Inflammatory macrophage treated with lipopolysaccharide for 4 hours (primary cell): ENCODE measurements at places on chromosomes 7 and 10.

GRCh38 chr10:29083096-29083495 lies 205.8 kb upstream of the LYZL1 start:
- DNase-seq: no peak

DNA sequence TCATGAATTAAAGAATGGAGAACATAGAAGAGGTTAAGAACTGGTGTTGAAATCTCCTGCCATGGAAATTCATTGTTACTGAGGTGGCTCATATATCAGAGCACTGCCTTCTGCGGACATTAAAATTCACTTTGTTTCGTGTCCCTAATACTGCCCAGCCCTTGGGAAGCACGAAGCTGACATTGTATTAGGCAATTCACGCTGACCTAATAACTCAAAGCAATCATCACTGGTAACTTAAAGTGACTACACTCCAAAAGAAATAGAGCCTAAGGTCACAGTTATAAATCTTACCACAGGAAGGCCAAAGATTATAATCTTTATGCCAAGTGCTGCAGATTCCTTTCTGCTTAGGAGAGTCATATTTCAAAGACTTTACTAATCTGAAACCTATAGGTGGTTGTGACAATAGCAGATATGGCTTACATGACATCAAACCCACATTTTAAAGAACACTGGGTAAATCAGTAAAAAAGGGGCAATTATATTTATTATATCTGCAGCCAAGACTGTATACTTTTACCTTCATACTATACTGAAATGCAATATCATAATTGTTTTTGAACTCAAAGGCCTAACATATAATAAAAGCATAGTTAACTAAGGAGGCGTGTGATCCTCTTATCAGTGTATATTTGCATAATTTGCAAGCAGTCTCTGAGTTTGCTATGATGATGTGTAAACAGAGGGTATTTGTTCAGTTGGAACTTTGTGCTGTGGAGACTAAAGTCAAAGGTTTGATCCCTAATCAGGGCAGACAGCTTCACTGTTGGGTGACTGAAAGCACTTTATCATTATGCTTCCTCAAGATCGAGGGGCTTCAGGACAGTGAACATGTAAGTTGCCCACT lies 51.9 kb upstream of the CAPZA2 start:
- peak; percentile 62 for DNase-seq

GRCh38 chr7:75688200-75689136 lies 50.3 kb downstream of the HIP1 start:
- DNase-seq: no peak

GRCh38 chr10:108749042-108749441 lies 1174.3 kb downstream of the XPNPEP1 start:
- no peak for DNase-seq

GRCh38 chr7:157630301-157630853 lies 293.6 kb downstream of the DNAJB6 start:
- no peak for DNase-seq

DNA sequence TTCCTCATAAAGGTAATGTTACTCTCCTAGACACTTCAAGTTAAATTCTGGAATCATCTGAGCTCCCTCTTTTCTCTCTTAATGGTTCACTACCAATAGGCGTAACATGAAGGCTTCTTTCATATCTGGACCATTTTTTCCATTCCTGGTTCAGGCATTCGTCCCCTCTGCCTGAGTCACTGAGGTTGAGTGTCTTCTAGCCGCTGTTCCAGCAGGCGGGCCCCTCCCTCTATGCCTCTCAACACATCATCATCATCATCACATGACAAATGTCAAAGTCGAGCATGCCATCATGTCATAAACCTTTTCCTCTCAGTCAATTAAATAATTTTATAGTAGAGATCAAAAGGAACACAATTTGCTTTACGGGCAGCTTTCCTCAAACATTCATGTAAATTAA lies 168.9 kb upstream of the ASAH2 start:
- DNase-seq: no peak

DNA sequence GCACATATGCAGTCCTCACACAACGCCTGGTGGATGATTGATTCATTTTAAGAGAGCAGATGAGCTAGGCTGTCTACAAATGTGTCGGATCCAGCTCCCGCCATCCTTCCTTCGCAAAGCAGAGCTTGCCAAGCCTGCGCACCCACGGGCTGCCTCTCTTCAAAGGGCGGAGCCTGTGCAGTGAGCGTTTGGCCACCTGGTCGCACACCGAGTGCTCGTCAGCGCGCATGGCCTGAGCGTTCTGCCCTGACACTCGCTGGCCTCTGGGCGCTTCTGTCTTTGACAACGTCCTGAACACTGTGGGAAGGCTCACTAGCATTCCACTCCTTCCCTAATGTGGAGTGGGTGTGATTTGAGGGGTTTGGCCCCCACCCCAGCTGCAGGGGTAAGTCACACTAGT lies 47.1 kb upstream of the TMEM72 start:
- DNase-seq: no peak

GRCh38 chr7:151727579-151728285 lies 149.2 kb downstream of the PRKAG2 start:
- peak; percentile 87 for DNase-seq

DNA sequence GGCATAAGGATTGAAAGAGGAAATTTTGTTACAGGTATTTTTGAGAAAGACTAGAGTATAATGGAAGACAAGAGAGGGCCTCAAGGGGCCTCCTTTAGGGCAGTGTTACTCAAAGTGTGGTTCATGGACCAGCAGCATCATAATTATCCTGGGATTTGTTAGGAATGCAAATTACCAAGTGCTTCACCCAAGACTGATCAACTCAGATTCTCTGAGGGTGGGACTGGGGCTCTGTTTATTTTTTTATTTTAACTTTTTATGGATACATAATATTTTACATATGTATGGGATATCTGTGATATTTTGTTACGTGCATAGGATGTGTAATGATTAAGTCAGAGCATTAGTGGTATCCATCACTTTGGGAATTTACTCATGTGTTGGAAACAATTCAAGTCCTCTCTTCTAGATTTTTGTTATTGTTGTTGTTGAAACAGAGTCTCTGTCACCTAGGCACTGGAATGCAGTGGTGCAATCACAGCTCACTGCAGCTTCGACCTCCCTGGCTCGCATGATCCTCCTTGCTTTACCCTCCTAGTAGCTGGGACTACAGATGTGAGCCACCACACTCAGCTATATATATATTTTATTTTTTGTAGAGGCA lies 2.2 kb upstream of the KCTD7 start:
- DNase-seq: no peak

DNA sequence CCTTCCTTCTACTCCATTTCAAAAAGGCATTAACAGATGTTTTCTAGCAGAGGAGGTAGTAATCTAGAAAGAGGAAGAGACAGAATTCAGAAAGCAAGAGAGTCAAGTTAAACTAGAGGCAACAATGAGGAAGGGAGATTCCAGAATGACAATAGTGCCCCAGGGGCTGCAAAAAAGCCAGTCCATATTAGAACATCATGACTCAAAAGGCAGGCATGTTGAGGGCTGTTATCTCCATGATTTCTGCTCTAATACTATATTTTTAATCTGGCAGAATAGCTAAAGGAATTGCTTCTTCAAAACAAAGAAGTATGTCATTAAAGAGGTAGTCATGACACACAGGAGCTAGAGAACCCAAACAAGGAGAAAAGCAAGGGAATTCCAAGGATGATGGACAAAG lies 599.6 kb downstream of the INHBA start:
- DNase-seq: peak; percentile 88

GRCh38 chr7:537911-538634 lies 18.4 kb upstream of the PDGFA start:
- DNase-seq: no peak

GRCh38 chr7:83455612-83456011 lies 193.3 kb downstream of the SEMA3E start:
- DNase-seq: no peak

DNA sequence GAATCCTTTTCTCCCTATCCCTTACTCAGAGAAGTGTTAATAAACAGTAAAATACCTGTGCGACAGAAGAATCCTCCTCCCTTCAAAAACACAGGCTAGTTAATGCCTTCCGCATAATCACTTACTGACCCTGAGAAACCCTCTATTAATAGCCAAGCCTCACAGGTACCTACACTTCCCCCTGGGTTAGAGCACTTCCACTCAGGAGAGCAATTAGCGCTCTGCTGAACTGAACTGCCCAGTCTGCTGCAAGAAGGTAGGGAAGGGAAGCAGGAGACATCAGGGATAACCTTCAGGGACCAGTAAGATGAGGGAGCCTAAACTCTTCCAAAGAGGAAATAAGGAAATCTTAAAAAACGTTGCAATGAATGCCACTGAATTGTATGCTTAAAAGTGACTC lies 39.6 kb downstream of the KIAA1549 start:
- no peak for DNase-seq

DNA sequence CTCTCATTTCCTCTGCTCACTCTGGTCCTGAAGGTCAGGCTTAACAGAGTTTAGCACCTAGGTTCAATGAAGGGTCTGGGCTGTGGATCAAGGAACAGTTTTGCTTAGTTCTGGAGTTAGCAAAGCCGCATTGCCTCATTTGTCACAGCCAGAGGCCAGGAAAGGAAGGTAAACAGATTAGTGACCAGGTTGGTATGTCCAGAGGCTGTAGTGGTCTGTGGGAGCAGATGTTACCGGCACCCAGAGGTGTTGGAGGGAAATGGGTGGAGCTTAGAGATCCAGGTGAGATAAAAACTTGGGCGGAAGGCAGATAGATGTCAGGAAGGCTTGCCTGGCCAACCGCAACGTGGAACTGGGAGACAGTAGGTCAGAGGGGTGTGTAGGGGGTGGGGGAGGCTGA lies 36.6 kb upstream of the ZMIZ2 start:
- no peak for DNase-seq

DNA sequence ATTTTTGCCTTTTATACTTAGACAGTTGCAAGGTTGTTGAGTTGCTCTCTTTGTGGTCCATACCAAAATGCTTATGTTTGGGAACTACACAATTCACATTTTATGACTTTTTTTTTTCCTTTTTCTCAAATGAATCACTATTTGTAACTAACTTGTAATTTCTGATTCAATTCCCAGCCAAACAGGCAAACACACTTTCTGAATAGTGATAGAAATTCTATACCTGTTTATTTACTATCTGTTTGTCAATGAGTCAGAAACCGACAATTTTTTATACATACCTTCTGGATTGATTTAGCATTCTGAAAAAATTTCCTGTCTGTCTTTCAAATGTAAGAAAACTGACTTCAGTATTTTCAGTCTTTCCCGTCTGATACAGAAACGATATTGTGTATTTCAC lies 69.1 kb downstream of the MBL2 start:
- DNase-seq: no peak

DNA sequence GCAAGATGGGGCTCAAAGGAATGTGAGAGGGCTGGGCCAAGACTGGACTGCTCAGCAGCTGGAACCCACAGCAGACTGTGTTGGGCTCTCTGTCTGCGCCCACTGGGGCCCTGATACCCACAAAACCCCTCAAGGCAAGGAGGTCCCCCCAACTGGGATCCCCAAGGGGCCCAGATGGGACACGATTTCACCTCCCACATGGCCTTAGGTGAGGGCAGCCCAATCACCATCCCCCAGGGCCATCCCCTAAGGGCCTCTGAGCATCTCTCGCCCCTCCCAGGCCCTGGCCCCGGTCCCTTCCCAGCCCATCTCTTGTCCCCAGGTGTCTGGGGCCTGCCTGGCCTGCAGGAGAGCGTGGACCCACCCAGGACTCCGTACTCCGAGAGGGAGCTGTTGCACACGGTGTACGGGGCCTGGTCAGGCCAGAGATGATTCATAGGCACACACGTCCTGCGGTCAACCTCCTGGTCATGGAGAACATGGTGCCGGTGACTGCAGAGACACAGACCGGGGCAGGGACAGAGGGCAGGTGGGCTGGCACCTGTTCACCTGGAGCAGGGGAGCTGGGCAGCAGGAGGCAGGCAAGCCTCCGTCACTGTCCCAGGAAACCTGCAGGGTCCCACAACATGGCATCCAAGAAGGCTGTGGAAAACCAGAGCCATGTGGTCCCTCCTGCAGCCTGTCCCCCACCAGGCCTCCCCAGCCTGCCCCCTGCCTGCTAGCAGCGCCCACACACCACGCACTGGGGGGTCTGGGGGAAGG lies 21.6 kb downstream of the OGDHL start:
- no peak for DNase-seq

GRCh38 chr10:123496996-123497660 lies 169.0 kb upstream of the GPR26 start:
- DNase-seq: no peak

GRCh38 chr7:136685501-136686173 lies 182.8 kb upstream of the CHRM2 start:
- DNase-seq: no peak

DNA sequence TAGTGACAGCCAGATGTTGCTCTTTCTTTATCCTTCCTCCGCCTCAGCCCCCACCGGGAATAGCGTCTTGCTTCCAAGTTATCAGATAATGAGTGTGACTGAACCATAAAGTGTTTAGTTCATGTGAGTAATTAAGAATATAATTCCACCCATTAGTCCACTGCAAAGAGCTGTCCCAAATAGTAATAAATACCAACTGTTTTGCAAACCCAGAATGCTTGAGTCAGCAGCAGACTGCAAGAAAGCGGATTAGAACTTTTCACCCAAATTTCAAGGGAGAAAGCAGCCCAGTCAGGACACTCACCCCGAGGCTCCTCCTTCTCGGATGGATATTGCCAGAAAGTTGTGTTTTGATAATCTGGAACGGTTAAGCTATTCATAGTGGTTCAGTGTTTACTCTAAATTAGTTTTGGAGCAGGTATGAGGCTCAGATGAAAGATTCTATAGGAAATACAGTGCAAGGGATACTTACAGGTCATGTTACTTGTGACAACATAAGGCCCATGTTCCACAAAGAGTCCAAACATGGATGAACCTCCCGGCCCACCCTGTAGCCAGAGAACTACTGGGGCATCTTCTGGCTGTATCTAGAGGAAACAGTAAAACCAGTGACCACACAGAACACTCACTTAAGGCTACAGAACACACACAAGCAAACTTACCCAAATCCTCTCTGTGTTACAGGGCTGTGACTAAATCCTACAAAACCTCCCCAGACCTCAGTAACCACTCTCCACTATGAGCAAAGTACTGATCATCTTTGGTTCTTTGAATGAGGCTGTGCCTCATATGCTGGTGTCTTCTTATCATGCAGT lies 50.5 kb downstream of the CPVL start:
- DNase-seq: no peak

- peak; percentile 67 for DNase-seq
Measured at GRCh38 chr10:11949152-11949551, 93.5 kb downstream of the UPF2 start.

GRCh38 chr7:25495342-25496250 lies 267.3 kb upstream of the NPVF start:
- no peak for DNase-seq

DNA sequence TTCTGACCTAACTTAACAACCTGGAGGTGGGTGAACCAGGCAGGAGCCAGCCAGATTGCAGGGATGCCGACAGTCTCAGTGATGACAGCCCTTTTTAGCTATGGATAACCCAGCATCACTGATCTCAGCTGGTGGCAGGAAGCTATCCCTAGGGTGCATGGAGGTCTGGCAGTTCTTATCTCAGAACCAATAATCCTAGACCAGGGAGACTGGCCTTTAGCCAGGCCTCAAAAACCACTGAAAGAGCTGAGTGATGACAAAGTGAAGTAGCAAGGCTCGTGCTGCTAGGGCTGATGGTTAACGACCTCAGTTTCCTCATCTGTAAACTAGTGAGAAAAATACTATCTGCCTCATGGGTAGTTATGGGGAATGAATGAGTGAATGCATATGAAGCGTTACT lies 112.5 kb downstream of the RALA start:
- DNase-seq: no peak

- no peak for DNase-seq
Measured at GRCh38 chr10:92418221-92418620, 127.3 kb downstream of the MARCHF5 start.

GRCh38 chr10:120105001-120105400 lies 212.5 kb downstream of the SEC23IP start:
- DNase-seq: no peak

- no peak for DNase-seq
Measured at GRCh38 chr7:157473051-157473569, 136.3 kb downstream of the DNAJB6 start.
